ENCODE measurements at places on chromosomes 16 and 17.

DNA sequence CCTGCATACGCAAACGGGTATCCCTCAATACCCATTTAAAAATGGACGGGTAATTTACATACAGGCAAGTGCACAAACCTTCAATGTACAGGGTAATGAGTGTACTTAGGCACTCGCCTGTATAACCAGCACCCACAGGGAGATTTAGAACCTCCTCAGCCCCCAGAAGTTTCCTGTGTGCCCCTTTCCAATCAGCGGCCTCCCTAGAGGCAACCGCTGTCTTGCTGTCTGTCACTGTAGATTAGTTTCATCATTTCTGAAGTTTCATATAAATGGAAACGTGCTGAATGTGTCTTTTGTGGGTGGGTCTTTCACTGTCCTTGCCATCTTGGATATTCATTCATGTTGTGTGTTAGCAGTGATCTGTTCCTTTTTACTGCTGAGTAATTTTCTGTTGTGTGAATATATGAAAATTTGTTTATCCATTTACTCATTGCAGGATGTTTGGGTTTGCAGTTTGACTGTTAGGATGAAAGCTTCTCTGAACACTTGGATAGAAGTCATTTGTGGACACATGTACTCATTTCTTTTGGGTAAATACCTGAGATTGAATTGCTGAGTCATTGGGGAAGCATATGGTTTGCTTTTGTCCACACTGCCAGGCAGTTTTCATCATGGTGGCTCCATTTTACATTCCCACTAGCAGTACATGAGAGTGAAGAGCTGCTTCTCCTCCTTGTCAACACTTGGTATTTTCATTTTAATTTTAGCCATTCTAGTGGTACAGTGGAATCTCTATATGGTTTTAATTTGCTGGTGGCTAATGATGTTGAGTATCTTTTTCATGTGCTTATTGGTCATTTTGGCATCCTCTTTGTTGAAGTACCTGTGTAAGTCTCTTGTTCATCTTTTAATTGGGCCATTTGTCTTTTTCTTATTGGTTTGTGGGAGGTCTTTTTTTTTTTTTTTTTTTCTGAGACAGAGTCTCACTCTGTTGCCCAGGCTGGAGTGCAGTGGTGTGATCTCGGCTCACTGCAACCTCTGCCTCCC is 2.1 kb upstream of the ADCY7 start:
- no peak for DNase-seq

GRCh38 chr16:21103941-21104860 is 46.4 kb downstream of the DNAH3 start:
- DNase-seq: no peak

GRCh38 chr16:86884390-86884650 is 306.0 kb downstream of the FOXL1 start:
- DNase-seq: peak; percentile 22

DNA sequence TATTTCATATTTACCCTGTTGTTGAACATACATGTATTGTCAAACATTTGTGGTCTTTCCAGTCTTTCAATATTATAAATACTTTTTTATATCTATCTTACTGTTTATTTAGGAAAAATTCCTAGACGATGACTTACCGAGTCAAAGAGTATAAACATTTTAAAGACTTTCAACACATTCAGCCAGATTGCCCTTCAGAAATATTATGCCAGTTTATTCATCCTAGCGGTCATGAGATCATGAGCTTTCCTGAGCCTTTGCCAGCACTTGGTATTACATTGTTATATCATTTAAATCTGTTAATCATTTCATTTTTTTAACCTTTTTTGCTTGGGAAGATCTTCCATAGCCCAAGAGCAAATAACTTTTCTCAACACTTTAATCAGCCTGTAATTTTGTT is 197.4 kb downstream of the SPECC1 start:
- no peak for DNase-seq

GRCh38 chr16:3595110-3595486 is 16.3 kb downstream of the SLX4 start:
- no peak for DNase-seq

DNA sequence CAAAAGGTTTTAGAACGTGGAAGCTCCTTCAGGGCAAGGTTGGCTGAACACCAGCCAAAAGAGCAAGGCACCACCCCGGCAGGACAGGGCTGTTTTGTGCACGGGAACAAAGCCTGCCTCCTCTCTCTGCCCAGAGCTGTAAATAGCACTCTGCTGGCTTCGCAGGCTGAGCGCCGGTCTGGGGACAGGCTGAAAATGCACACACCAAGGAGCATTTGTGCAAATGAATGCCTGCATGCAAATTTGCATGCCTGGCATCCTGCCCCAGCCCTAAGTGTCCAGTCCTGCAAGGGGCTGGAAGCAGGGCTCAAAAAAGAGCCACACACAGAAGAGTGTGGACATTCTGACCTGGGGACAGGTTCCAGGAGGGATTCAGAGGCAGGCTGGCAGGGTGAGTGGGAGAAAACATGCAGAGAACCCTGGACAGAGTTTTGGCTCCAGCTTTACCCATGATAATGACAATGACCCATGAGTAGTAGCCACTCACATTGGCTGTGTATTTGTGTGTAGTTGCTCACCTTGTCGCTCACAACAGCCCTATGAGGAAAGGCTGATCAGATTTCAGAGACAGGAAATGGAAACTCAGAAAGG is 11.7 kb downstream of the ABAT start:
- no peak for DNase-seq

GRCh38 chr16:30136971-30137605 is 14.1 kb upstream of the MAPK3 start:
- DNase-seq: no peak

DNA sequence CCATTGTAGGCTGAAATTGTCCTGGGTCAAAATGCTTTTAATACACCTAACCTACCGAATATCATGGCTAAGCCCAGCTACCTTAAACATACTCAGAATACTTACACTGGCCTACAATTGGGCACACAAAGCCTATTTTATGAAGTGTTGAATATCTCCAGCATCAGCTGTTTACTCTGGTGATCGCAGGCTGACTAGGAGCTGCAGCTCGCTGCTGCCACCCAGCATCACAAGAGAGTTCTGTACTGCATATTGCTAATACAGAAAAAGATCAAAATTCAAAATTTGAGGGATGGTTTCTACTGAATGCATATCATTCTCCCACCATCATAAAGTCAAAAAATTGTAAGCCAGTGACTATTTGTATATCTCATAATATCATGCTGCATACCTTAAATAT is 55.3 kb downstream of the ULK2 start:
- no peak for DNase-seq

- DNase-seq: peak; percentile 82
These were observed 24.9 kb downstream of the HYDIN start for GRCh38 chr16:71205482-71206131.
